ENCODE measurements at places on chromosomes 5 and 9.

DNA sequence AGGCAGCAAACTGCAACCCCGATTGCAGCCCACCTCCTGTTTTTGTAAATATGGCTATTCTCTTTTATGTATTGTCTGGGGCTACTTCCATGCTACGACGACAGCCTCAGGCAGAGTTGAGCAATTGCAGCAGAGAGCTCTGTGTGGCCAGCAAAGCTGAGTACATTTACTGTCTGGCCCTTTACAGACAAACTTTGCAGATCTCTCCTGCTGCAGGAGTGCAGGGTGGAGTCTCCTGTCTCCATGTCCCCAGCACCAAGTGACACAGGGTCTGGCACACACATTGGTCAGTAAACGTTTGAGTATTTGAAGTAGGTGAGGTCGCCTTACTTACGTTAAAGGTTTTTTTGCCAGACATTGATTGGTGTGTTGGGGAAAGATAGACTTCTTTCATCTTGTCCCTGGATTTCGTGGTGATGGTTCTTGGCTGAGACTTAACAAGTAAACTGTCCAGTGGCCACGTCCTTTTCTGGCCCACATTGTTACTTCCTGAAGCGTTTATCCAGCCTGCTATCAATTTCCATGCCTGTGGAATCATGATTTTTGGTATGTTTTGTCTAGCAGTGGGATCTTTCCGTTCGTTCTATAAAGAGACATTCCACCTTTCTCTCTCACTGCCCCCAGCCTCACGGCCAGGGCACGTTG, 27.2 kb downstream of the PRRC2B start:
- no peak for DNase-seq

DNA sequence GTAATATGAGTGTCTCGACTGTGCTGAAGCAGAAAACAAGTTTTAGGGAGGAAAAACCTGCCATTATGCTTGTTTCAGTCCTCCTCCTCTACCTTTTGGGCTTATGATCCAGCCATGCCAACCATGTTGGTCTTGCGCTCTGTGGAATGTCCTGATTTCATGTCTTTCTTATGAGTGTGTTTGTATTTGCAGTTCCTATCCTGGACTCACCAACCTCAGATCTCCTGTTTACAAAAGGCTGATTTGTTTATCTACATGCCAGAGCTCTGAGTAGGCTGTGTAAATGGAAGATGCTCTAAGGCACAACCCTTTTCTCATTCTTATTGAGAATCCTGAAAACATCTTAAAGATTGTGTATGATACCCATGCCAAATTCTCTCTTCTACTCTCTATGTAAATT, 138.6 kb downstream of the ARHGEF28 start:
- no peak for DNase-seq

- no peak for DNase-seq
These were observed 31.1 kb downstream of the SEMA6A start for GRCh38 chr5:116543501-116543900.

DNA sequence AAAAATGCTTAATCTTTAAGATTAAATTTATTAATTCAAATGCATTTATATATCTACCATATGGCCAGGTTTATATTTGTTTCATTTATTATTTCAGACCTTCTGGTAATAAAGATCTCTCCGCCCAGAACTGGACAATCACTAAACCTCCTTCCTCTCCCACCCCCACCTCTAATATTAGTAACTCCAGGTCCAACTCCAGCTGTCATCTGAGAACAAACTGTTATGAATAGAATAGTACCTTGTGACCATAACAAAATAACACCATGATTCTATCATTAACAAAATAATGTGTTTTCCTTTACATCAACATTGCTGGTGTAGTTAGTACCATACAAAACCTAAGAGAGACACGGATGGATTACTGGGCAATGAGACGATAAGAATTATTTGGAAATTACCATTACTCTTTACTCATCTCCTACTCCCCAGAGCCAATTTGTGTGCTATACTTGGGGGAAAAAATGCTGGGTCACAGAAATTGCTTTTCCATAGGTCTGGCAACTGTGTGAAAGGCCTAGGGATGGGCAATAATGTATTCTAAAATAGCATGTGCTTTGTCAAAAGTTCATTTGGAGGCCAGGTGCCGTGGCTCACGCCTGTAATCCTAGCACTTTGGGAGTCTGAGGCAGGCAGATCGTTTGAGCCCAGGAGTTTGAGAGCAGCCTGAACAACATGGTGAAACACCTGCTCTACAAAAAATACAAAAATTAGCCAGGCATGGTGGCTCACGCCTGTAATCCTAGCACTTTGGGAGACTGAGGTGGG, 186.1 kb downstream of the ENC1 start:
- DNase-seq, result no peak

Data from stimulated activated CD8-positive, alpha-beta memory T cell treated with anti-CD3 and anti-CD28 coated beads, Interleukin-4, amount 100 ng/mL, for 4 hours (primary cell).